ENCODE measurements at places on chromosomes 13 and 19.
A peak's percentile ranks its signal among the peaks of the same experiment; 100 is the strongest.

- DNase-seq = no peak
These were observed 8.7 kb downstream of the CCDC169 start for GRCh38 chr13:36288794-36289391.

DNA sequence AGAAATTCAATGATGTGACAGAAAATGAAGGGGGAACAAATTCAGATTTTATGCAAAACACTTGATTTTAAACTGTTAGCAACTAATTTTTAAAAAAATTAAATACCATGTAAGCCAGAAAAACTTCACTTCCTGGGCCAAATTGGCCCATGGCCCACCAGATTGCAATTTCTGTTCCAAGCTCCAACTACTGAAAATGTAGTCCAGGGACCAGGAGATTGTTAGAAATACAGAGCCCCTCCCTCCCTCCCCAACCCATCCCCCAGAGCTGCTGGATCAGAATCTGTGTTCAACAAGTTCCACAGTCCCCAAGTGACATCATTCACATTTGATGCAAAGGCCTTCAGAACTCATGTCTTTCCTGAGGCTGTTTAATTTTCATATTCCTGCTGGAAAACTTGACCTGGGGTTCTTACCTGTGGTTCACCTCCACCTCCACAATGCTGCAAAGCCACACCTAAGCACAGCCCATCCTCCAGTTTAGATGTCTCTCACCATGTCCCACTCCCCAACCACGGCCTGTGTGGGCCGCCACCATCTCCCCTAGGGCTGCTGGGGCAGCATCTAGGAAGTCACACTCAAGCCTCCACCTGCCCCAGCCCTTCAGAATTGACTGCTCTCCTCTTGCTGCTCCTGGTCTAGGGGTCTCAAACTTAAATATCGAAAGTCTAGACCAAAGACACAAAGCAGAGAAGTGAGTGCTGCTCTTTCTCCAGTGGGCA, 482.0 kb downstream of the UQCRFS1 start:
- no peak for DNase-seq

DNA sequence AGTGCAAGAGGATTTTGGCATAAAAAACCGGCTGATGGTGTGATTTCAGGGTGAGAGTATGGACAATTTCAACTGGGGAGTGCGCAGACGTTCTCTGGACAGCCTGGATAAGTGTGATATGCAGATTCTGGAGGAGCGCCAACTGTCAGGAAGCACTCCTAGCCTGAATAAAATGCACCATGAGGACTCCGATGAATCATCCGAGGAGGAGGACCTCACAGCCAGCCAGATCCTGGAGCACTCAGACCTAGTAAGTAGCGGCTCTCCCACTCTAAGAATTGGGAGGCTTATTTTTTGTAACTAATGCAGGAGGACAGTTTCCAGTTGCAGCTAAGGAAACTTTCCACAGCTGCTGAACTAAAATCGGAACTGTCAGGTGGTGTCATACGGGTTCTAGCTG, 53.6 kb downstream of the ZAR1L start:
- DNase-seq = no peak

- DNase-seq = peak; percentile 73
These were observed 647 bp upstream of the ELF1 start for GRCh38 chr13:41019578-41020347.

DNA sequence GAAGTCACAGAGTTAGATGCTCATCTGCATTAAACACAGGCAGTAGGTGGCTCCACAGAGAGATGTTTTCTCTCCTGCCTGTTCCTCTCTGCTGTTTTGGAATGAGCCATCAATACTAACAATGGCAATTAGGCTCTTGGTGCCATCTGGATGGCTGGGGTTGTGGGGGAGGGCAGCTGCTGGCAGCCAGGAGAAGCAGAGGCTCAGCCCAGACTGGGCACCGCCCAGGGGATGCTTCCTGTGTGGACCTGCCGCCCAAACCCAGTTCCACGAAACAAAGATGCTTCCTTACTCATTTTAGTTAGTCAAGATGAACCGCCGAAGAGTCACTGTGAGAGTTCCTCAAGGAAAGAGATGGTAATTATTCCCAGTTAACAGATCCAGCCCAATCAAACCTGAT, 50.8 kb upstream of the PCDH8 start:
- no peak for DNase-seq

- no peak for DNase-seq
These were observed 330.6 kb downstream of the MYO16 start for GRCh38 chr13:108960006-108960405.

GRCh38 chr13:25518441-25518840, 146.7 kb downstream of the ATP8A2 start:
- no peak for DNase-seq

GRCh38 chr13:77584106-77584505, 48.6 kb downstream of the SCEL start:
- DNase-seq = no peak

DNA sequence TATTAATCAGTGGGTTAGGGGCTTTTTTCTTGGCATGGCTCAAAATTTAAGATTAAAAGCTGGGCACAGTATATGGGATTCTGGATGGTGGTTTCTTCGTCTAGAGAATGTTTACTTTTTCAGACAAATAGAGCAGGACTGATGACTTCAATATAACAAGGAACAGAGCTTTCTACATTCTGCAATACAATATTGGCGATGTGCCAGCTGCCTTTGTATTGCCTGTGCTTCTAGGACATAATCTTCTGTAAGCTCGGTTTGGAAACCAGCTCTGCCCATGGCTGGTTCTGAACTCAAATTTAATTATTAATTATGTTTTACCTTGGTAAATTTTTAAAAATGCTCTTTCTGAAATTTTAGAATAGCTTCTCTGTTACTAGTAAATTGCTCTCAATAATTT, 139.1 kb upstream of the TRPC4 start:
- no peak for DNase-seq

DNA sequence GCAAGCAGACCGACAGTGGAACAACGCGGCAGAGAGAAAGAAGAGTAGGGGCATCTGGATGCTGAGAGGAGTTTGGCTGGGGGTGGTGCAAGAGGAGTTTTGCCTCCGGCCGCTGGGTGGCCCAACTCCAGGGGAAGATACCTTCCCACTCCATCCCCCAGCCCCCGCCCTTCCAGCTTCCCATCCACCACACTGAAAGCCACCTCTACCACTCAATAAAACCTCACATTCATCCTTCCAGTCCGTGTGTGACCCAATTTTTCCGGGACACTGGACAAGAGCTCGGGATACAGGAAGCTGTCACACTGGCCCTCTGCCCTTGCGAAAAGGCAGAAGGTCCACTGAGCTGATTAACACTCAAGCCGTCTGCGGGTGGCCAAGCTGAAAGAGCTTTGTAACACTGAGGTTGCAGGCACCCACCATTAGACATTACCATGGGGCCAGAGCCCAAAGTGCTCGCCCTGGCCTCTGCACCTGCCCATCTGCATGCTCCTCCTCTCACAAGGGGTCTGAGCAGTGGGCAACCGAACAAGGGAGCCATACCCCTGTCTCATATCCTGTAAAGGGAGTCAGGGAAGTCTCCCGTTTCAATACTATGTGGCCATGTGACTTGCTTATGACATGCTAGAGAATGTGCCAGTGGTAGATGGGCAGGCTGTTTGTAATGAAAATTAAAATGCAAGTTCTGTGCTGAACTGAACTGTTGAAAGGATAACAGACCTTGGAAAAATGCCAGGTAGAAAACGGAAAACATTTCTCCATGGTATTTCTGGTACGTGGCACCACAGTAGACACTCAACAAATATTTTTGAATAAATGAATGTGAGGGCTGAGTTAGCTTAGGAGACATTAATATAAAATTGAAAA, 205.1 kb upstream of the STARD13 start:
- DNase-seq = no peak

DNA sequence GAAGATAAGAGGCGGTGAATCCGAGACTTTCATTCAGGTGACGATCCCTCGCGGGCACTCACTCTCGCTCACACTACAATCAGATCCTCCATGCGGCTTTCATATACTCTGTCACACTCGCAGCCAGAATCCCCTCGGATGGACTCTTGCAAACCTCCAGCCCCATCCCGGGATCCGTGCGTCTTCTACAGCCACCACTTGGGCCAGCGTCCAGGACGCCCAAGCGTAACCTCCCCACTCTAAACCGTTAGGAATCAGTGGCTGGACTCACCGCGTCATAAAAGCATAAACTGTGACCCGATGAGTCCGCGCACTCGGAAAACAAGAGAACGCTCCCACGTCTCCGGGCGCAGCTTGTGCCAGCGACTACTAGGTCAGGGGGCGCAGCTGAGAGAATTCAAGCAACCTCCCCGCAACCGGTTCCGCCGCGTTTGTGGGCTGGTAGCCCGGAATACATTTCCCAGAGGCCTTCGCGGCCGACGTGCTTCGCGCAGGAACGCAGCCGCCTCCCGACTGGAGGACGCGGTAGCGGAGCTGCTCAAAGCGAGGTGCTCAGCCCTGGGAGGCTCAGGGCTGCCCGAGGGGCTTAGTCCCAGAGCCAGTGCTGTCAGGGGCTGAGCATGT, 27.6 kb downstream of the ZNF607 start:
- DNase-seq = no peak

DNA sequence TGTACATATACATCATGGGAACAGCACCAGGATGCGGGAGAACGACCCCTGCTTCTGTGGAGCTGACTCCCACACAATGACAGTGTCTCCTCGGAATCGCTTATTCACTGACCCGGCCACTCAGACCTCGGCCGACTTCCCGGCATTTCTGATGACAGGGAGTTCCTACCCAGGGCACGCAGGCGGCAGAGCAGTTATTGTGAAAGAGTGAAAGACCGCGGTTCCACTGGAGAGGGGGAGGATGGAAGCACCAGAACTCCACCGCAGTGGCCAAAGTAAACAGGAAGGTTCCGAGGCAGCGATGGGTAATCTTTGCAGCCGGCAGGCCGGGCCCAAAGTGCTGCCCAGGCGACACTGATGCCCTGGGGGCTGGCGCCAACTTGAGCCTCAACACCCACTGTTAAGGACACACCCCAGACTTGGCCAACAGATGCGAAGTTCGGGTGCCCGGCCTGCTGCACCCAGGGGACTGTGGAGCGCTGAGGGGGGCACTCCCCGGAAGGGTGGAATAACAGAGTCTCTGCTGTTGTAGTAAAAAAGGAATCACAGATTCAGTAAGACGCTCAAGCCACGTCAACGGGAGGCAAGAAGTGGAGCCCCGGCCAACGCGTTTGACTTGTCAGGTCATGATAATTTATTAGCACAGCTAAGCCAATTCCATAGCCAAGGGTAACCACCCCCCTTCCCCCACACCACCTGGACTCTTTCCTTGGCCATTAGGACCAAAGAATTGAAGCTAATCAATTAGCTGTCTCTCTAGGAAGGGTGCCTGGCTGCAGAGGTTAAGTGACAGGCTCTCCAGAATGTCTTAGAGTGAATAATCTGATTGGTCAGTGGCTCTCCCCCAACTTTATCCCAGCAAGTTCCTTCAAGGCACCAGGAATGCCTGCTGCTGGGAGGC, 5.8 kb downstream of the MLLT1 start:
- no peak for DNase-seq

GRCh38 chr13:94481941-94482340, 2.5 kb upstream of the DCT start:
- no peak for DNase-seq

DNA sequence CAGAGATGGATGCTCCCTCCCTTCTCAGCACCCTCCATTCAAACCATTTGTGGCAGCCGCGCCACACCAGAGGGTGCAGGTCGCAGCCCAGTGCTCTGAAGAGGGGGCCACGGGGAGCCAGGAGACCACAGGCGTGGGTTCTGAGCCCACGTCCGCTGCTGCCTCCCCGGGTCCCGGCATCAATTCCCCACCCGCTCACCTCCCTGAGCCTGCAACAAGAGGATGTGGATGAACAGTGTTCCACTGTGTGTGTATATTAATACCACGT, 120.1 kb upstream of the VSTM2B start:
- DNase-seq = no peak

DNA sequence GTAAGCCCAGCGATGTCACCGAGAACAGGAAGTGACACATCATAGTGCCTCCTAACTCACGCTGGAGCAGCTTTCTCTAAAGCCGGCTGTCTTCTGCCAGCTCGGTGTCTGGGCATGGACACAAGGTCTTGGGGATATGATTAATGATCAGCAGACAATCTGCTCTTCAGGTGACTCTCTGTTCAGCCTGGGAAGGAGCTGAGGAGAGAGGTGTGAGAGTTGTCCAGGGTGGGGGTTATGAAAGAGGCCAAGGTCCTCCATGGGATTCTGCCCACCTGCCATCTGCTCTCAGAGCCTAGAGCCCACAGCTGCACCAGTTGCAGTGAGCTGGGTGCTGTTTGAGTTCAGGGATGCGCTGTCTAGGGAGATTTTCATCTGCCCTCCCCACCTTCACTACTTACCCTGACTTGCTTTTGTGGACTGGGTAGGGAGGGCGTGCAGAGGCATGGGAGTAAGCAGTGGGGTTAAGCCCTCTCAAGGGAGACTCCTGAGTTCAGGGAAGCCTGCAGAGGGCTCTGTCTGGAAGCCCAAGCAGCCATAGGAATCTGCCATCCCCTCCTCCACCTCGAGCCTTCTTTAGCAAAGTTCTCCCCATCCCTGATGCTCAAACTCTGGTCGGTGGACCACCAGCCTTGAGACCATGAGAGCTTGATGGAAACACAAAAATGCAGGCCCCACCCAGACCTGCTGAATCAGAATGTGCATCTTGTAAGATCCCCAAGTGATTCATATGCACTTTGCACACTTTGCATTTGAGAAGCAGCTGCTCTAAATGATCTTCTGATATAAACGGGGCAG, 539.7 kb downstream of the RFC3 start:
- no peak for DNase-seq

GRCh38 chr19:11252665-11253355, 9.5 kb downstream of the DOCK6 start:
- DNase-seq = no peak

- no peak for DNase-seq
These were observed 1240.5 kb downstream of the UQCRFS1 start for GRCh38 chr19:27972291-27973040.

- DNase-seq = no peak
These were observed 1.3 kb downstream of the ZNF749 start for GRCh38 chr19:57436417-57436816.

DNA sequence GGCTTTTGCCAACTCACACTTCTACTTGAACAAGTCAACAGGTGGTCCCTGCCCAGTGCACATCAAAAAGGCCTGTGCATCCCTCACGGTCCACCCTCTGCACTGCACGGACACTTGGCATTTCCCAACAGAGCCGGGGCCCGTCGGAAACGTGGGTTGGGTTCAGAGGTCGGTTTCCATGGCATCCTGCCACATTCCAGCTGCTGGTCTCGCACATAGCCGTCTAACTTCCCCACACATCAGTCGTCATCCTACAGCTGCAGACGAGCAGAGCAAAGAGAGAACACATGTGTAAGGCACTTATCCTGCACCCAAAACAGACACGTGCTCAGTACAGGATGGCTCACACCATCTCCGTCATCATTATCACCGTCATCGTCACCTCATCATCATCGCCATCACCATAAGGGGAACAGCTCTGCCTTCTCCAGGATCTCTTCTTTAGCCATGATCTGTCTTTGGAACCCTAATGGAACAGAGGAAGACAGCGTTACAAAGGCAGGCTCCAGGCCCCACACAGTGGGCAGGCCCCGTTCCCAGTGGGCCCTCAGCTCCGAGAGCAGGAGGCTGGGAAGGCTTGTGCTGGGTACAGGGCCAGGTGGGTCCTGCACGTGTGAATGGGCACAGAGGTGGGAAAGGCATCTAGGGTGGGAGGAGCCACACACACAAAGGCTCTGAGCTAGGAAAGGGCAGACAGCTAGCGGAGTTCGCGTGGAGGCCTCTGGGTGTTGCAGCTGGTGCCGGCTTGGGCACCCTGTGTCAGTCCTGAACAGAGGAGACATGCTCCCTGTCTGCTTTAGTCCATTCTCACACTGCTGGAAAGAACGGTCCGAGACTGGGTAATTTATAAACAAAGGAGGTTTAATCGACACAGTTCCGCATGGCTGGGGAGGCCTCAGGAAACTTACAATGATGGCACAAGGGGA, 170.8 kb upstream of the SOX1 start:
- DNase-seq = no peak
